ENCODE measurements at places on chromosomes 12 and 14. TPM values are rescaled to one million over a fixed set of nuclear protein-coding genes. Genes with fewer than 3 reads are reported as not detected.

DNA sequence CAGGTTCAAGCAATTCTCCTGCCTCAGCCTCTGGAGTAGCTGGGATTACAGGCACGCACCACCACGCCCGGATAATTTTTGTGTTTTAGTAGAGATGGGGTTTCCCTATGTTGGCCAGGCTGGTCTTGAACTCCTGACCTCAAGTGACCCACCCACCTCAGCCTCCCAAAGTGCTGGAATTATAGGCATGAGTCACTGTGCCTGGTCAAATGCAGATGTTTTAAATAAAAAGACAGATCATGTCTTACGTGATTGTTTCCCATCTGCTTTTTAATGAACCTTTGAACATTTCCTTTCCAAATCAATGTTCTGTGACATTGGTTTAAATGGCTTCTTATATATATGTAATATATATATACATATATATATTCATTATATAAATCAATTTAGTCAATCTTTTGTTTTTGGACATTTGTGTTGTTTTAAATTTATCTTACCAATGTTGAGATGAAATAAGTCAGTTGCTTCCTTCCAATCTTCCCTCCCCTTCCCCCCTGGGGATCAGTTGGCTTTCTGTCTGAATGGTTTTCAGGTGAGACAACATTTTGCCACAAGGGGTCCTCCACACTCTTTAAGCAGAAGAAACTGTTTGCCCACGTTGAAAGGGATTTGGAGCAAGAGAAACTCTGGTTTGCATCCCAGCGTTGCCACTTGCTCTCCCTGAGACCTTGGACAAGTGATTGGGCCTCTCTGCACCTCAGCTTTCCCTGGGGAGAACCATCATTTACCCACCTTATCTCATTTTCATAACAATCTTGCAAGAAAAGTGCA, 47.6 kb upstream of the RBM19 start:
- H3K27ac ChIP-seq = no peak overlapping the region
- H3K27me3 ChIP-seq = no peaks in the 10 kb centered on the region
- H3K4me3 ChIP-seq = no peak overlapping the region
- no peaks in the 10 kb centered on the region for H3K36me3 ChIP-seq
- H3K4me1 ChIP-seq = no peaks in the 10 kb centered on the region

DNA sequence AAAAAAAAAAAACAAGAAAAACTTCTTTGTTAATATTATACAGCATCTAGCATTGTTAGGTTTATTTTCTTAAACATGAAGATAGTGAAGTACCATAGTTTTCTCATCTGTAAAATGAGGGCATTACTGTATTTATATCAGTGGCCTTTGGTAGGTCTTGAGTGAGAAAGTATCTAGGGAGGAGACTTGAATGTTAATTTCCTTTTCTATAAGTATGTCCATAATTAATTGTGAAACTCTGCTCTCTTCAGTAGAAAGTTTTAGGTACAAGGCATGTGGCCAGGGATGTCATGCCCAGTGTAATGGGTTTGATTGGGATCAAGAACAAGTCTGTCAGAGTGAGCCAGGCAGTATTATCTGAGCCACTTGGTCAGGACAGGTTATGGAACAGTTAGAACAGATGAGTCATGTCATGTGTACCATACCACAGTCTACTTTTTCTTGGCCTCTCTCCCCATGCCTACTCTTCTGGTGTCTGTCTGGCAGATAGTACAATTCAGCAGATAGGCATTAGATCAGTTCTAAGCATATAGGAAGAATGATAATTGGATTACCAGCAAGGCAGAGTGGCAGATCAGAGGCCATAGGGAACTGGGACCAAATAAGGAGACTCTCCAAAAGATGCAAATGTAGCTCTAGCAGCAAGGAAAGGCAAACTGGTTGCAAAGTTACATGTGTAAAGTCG, 30.4 kb downstream of the FBXO34 start:
- H3K4me3 ChIP-seq = no peak overlapping the region
- H3K27ac ChIP-seq = no peak overlapping the region
- no peak for DNase-seq

DNA sequence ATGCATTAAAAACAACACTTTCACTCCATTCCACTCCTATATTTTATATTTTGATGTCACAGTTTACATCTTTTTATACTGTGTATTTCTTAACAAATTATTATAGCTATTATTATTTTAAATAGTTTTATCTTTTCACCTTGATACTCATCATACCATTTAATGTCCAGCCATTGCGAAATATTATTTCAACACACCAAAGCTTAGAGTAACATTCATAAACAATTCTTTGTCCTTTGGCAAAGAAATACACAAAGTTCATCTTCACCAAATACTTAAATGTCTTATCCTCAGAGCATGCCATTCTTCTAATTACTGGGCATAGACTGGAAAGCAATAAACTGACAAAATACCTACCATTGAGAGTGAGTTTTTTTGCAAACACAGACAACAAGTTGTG, 1963.4 kb upstream of the FLRT2 start:
- H3K36me3 ChIP-seq = no peaks in the 10 kb centered on the region
- no peak overlapping the region for H3K27ac ChIP-seq
- DNase-seq = no peak
- no peak overlapping the region for H3K4me3 ChIP-seq

DNA sequence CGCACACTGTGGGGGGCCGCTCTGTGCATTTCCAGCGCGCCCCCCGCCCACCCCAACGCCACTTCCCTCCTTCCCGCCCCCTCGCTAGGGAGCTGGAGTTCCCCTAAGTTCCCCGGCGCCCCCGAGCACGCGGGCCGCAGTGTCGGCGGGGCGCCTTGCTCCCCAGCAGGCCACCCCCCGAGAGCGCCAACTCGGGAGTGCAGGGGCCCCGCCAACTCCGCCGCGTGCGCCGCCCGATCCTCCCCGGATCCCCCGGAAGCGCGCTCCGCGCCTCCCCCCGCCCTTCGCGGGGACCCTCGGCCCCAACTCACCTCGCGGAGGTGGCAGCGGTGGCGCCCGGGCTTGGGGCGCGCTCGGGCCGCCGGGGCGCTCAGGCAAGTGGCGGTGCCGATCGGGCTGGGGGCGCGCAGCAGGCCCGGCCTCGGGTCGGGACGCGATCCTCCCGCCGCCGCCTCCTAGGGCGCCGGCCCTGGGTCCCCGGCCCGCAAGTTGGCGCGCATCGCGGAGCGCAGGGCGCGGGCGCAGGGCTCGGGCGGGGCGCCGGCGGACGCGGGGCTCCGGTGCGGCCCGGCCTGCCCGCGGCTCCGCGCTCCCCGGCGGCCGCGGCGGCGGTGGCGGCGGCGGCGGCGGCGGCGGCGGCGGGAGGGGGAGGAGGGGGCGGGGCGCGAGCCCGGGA, at the start of gene NCOR2:
NCOR2 (minus strand) TSS at position 616 of the 676 bp plus-strand sequence. CDS start 72,361 bp downstream, outside the sequence.
- peaks cover 62% of the 10 kb centered on the region for H3K4me1 ChIP-seq
- DNase-seq = peak; percentile 92
- peaks cover 14% of the 10 kb centered on the region for H3K36me3 ChIP-seq
- H3K4me3 ChIP-seq = peak within 1 kb of the TSS; percentile 99
- no peaks in the 10 kb centered on the region for H3K27me3 ChIP-seq
- H3K27ac ChIP-seq = peak within 1 kb of the TSS; percentile 95

Gene GPR84
- total RNA-seq = 2.9 TPM

DNA sequence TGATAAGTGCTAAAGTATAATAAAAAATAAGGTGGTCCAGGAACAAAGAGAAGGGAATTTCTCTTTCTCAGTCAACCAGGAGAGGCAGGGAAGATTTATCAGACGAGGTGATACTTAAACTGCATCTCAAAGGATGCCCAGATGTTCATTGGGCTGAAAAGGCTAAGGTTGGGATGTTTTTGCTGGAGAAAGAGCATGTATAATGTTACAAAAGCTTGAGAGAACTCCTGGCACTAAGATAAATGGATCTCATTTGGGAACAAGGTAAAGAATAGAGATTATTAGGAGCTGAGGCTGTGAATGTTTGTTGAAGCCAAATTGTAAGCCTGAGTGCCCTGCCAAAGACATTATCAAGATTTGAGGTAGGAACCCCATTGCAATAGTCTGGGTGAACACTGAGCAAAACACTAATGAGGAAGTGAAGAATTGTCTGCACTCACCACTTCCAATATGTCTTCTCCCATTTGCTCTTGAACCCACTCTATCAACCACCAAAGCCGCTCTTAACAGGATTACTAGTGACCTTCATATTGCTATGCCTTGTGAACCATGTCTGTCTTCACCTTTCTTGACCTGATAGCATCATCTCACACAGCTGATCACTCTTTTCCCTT, 149.0 kb upstream of the ARID2 start:
- H3K4me1 ChIP-seq = no peaks in the 10 kb centered on the region
- H3K4me3 ChIP-seq = no peak overlapping the region
- no peaks in the 10 kb centered on the region for H3K27me3 ChIP-seq
- DNase-seq = no peak

- no peaks in the 10 kb centered on the region for H3K27me3 ChIP-seq
- peaks cover 11% of the 10 kb centered on the region for H3K4me1 ChIP-seq
- no peaks in the 10 kb centered on the region for H3K36me3 ChIP-seq
- DNase-seq = no peak
Measured at GRCh38 chr14:69779088-69779487, 12.1 kb downstream of the SRSF5 start.

GRCh38 chr14:72444701-72445100, 449.2 kb downstream of the DPF3 start:
- DNase-seq = no peak
- H3K4me1 ChIP-seq = peaks cover 32% of the 10 kb centered on the region
- H3K27me3 ChIP-seq = no peaks in the 10 kb centered on the region
- no peaks in the 10 kb centered on the region for H3K36me3 ChIP-seq

DNA sequence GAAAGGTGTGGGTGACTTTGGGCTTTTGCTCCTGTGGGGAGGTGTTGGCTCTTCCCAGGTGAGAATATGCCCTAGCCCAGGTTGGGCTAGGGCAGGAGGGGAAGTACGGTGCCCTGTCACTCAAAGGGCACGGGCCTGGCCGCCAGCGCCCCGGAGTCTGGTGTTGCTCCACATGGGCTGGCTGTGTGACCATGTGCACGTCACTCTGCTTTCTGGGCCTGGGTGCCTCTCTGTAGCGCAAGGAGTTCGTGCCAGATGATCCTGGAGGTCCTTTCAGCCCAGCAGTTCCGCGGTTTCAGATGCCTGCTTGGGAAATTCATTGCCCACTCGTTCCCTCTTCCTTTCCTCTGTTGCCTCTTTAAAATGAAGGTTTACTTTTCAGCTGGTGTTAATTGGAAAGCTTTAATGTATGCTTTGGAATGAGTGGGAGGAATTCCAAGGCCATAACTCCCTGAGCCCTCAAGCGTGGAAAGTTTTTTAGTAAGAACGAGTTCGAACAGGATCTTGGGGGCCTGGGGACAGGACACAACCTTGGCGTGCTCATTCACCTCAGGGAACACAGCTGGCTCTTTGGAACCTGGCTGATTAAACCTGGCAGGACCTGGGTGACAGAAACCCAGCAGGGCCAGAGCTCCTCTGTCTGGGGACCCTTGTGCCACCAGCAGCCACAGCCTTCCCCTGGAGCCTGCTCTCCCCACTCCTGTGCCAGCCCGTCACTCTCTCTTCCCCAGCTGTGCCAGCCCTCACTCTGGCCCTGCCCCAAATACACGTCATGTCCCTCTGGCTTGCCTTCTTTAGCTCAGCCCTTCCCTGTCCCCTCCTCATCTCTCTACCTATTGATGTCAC, 42.8 kb downstream of the TSPAN9 start:
- peak overlapping the region; percentile 55 for H3K27ac ChIP-seq
- no peak for DNase-seq
- no peak overlapping the region for H3K4me3 ChIP-seq
- H3K27me3 ChIP-seq = peaks cover 15% of the 10 kb centered on the region
- H3K4me1 ChIP-seq = peaks cover 35% of the 10 kb centered on the region

DNA sequence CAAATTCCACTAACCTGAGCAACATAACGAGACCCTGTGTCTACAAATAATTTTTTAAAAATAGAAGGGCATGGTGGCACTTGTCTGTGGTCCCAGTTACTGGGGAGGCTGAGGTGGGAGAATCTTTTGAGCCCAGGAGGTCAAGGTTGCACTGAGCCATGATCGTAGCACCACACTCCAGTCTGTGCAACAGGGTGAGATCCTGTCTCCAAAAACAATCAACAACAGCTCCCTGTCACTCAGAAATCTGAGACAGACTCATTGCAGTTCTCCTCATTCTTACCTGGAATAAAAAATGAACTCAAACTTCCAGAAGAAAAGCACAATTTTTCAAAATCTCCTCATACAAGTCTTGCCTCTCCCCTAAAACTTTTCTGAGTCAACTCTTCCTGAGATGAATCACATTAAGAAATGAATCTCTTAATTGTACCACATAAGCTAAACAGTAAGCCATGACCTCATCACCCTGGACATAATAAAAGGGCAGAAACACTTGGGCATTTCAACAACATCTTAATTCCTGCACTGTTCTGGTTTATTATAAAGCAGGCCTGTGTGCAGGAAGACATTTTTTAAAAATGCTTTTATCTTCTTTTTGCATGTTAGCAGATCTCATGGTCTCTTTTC, 214.3 kb upstream of the CDKN3 start:
- no peak overlapping the region for H3K4me3 ChIP-seq
- H3K27ac ChIP-seq = no peak overlapping the region
- no peaks in the 10 kb centered on the region for H3K36me3 ChIP-seq
- DNase-seq = no peak
- H3K4me1 ChIP-seq = no peaks in the 10 kb centered on the region

GRCh38 chr12:63940310-63941005, 96.0 kb downstream of the SRGAP1 start:
- no peak overlapping the region for H3K4me3 ChIP-seq
- no peak for DNase-seq
- no peaks in the 10 kb centered on the region for H3K27me3 ChIP-seq
- H3K27ac ChIP-seq = no peak overlapping the region
- no peaks in the 10 kb centered on the region for H3K36me3 ChIP-seq
- peaks cover 34% of the 10 kb centered on the region for H3K4me1 ChIP-seq

GRCh38 chr12:4771960-4772566, 51.9 kb downstream of the GALNT8 start:
- no peaks in the 10 kb centered on the region for H3K36me3 ChIP-seq
- DNase-seq = no peak
- no peak overlapping the region for H3K27ac ChIP-seq
- no peaks in the 10 kb centered on the region for H3K4me1 ChIP-seq

- H3K27me3 ChIP-seq = no peaks in the 10 kb centered on the region
- H3K36me3 ChIP-seq = peaks cover 100% of the 10 kb centered on the region
Measured at GRCh38 chr12:98532687-98533304, 17.4 kb downstream of the TMPO start.

DNA sequence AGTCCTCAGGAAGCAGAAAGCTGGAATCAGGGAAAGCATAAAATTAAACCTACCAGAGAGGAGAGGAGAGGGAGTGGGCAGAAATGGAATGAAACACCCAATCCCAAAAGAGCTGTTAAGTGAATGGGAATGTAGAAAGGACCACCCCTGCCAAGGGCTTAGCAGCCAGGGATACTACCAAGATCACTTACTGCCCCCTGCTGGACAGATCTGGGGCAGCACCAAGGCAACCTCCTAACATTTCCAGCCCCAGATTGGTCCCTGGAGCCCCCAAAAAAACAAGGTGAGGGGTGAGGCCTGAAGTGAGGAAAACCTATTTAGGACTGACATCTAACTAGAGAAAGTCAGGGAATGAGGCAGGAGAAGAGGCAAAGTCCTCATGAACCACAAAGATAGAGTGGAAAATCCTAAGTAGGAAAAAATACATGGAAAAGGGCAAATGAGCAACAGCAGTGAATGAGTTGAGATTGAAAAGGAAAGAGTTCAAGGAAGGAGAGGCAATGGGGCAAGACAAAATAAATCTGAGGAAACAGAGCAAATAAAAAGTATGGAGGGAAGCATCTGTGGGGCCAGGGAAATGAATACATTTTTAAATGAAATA, 11.2 kb upstream of the FKBP11 start:
- peaks cover 23% of the 10 kb centered on the region for H3K4me1 ChIP-seq
- H3K4me3 ChIP-seq = no peak overlapping the region
- no peak overlapping the region for H3K27ac ChIP-seq
- no peaks in the 10 kb centered on the region for H3K27me3 ChIP-seq

Gene SELPLG
- total RNA-seq = 68.4 TPM

Gene WBP11
- total RNA-seq = 51.8 TPM

GRCh38 chr12:51189790-51190355, 16.9 kb upstream of the TFCP2 start:
- no peak overlapping the region for H3K27ac ChIP-seq
- no peak for DNase-seq
- no peaks in the 10 kb centered on the region for H3K36me3 ChIP-seq
- no peak overlapping the region for H3K4me3 ChIP-seq

Gene PABPN1
- 148 TPM for total RNA-seq
